Activated naive CD4-positive, alpha-beta T cell treated with anti-CD3 and anti-CD28 coated beads, Interleukin-2, amount 10 ng/mL, durations not matched to agents 7 days and 5 days (primary cell): ENCODE measurements at places on chromosomes 6 and 20.
A peak's percentile ranks its signal among the peaks of the same experiment; 100 is the strongest.

GRCh38 chr6:44113414-44113813, 13.8 kb downstream of the MRPL14 start:
- no peak for DNase-seq

DNA sequence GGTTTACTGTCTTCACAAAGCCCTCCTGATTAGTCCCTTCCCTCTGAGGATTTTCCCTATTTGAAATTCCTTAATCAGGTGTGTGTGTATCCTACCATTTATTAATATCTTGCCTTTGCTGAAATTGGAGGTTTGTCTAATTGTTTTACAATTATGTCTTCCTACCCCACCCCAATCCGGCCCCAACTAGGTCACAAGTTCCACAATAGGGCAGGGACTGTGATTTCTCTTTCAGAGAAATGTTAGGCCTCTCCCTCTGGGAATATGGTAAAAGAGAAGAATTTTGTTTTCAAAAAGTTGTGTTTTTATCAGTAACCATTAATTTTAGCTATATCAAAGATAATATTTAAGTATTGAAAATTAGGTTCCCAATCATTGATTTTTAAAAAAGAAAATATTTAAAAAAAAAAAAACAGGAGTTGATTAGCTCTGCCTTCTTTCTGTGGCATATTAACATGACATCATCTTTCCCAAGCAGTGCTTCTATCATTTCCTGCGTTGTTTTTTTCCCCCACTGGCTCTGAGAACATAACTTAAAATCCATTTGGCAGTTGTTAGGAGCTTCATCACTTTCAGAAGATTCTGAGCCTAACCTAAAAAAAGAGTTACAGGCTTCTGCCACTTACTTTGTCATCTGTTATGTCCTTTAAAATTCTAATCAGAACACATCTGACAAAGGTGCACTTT, 36.1 kb downstream of the BLOC1S5 start:
- no peak for DNase-seq

- DNase-seq = no peak
Observed at GRCh38 chr6:146850238-146850896, 251.6 kb downstream of the ADGB start.

DNA sequence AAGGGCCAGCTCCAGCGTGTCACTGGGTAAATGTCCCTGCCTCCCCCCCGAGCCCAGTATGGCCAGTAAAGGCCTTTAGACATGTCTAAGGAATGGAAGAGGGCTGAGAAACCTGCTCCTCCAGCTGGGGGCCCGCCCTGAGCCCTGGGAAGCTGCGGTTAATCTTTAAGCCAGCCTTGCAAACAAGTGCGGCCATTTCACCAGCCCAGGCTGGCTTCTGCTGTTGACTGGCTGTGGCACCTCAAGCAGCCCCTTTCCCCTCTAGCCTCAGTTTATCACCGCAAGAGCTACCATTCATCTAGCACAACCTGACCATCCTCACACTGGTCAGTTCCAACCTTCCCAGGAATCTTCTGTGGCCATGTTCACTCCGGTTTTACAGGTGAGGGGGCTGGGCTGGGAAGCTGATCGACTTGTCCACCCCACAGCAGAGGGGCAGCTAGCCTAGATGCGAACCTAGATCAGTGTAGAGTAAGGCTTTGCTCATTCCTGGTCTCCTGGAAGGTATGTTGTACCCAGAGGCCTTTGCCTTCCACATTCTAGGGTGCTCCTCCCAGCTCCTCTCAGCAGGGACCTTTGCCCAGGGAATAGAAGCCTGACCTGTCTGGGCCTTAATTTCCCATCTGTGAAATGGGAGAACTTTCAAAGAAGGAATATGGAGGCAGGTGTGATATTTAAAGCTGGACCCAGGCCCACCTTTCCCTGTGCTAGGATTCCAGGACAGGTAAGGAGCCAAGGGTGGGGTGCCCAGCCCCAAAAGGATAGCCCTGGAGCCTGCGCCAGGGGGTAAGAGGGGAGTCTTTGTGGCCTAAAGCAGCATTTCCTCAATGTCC, 1.2 kb upstream of the SRC start:
- no peak for DNase-seq

DNA sequence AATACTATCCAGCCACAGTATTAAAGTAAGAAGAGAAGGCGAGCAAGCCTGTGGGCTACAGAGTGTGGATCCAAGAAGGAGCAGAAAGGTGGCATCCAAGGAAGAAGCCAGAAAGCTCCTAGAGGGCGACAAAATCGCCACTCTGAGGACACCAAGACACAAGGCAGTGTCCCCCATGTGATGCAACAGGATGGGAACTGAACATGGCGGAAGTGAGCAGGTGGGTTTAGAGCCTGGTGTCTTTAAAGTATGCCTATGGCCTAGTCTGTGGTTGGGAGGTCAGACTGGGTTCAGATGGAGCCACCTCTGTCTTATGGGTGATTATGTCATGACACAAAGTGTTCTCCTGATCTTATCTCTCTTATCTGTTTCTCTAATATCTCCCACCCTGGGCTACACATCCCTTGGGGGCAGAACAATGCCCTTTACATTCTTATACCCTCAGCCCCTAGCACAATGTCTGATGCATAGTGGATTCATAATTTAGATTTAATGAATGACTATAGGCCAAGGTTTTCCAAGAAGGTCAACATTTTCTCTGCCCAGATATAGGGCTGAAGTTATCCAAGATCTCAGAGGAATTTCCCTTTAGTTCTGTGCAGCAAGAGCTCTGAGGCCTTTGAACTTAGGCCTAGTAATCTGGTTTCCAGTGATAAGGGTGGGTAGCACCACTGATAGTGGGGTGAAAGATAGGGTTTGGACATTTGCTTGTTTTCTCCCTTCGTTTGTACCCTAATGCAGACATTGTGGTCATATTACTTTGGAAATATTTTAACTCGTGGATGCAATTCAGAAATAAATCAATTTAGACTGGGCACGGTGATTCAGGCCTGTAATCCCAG, 167.3 kb upstream of the AKIRIN2 start:
- no peak for DNase-seq

DNA sequence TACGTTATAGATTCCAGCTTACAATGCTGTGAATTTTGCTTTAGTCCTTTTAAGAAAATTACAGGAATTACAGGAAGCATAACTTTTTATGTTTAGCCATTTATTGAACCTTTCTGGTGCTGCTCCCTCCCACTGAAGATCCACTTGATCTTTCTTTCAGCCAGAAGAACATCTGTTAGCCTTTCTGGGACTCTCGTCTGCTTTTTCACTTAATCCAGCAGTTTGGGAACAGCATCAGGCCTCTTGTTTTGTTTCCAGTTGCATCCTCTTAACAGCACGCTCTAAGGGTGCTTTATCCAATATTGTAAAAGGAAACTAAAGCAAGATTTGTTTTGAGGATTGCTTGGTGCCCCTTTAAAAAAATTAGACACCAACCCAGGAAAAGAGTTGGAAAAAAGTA, 10.3 kb upstream of the CYP24A1 start:
- no peak for DNase-seq

DNA sequence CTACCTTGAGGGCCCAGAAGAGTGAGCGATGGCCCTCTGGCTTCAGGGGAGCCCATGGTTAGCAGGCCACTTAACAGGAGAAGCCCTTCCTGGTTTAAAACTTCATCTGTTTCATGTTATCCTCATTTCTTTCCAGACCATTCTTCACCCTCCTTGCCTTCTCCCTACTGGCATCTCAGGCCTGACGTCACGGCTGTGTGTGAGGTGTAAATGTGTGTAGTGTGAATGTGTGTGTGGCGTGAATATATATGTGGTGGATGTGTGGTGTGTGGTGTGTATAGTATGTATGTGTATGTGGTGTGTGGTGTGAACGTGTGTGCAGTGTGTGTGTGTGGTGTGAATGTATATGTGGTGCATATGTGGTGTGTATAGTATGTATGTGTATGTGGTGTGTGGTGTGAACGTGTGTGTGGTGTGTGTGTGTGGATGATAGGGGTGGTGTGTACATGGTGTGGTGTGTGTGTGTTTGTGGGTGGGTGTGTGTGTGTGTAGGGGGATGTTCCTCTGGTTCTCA, 88.5 kb downstream of the SOD2 start:
- no peak for DNase-seq

DNA sequence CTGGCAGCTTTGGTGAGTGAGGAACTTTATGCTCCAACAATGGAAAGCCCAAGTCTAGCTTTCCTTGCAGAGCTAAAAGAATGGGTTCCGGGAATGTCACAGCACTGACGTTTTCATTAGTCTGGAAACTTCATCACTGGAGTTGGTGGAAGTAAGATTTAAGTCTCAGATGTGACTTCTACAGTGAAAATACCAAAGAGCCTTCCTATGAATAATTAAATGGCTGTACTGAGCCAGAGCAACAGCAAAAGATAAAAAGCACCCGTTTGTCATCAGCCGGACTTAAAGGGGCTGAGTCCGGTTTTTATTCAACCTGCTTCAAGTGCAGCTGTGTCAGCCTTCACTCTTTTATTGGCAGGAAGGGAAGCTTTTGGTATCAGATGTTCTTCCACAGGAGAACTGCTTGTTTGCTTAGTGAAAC, 46.5 kb upstream of the SHLD1 start:
- DNase-seq = no peak

DNA sequence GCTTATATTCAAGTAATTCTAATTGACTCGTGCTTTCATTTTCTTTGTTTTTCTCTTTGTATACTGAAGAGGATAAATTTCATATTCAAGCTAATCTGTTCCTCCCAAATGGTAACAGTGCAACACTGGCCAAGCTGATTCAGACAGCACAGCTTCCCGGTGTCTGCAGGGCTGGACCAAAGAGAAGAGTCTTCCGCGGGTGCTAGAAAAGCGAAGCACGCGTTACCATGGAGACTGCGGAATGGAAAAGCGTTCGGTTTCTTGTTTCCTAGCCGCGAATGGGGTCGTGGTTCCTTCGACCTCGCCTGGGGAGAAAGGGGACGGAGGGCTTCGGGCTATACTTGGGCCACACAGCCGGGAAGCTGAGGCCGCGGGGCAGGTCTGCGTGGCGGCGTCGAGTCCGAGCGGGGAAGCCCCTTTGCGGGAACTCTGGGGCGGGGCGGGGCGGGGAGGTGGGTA, 6.2 kb upstream of the ZNF311 start:
- DNase-seq = peak; percentile 69

DNA sequence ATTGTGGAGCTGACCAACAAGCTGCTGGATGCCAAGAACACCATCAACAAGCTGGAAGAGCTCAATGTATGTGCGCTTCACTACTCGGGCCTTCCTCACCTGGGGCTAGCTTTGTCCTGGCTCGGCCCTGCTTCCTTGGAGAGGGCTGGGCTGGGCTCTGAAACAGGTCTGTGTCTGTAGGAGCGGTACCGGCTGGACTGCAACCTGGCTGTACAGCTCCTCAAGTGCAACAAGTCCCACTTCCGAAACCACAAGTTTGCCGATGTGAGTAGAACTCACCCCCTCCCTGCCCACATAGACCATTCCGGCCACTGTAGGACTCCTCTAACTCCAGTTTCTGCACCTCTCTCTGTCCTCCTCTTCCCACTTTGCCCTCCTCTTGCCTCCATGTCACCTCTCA, 6.7 kb downstream of the LRRC73 start:
- DNase-seq = no peak

DNA sequence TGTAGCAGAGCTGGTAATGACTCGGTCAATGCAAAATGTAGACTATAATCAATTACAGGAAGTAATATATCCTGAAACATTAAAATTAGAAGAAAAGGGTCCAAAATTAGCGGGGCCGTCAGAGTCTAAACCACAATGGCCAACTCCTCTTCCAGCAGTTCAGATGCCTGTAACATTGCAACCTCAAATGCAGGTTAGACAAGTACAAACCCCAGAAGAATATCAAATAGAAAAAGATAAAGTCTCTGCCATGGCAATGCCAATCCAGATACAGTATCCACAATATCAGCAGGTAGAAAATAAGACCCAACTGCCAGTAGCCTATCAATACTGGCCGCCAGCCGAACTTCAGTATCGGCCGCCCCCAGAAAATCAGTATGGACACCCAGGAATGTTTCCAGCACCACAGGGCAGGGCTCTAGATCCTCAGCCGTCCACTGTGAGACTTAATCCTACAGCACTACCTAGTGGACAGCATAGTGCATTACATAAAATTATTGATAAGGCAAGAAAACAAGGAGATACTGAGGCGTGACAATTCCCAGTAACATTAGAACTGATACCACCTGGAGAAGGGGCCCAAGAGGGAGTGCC, 158.4 kb downstream of the GPX5 start:
- no peak for DNase-seq

DNA sequence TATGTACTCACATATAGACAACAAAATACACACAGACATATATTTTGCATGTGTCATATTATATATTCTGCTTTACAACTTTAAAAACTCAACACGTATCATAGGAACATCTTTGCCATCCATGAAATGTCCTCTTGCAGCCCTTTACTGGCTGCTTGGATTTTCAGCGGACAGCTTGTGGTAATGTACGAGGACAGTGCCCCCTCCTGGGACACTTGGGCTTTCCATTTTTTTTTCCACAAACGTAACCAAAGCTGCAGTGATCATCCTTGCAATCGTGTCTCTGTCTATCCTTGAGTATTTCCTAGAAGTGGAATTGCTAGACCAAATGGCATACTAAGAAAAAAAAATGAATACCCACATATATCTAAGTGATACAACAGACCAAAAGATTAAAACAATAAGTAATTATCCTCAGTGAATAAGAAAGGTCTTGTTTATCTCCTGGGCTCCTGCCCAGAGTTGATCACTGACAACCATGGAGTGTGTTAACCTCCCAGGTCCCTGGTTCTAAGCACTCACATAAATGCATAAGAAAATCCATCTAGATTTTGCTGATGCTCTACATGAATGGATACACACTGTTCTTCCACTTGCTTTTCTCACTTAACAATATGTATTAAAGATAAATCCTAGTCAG, 18.1 kb downstream of the BPI start:
- DNase-seq = no peak

DNA sequence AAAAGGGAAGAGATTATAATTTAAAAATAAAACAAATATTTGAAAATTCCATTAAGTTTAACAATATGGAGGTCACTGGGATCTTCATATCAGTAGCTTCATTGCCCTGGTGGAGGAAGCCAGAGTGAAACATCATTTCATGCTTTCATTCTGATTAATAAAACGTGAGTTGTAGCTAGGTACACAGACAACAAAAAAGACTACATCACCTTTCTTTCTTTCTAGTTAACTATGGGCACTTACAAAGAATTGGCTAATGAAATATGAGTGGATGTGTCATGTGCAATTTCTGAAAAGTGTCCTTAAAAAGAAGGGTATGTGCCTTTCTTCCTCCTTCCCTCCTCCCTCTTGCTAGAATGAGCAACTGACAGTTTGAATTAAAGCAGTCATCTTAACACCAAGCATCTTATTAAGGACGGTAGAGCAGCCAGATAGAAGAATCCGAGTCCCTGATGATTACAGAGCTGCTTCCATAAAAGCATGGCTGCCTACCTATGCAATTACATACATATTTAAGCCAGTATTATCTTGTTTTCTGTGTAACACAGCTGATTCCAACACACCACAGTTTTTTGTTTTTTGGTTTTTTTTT, 3.4 kb downstream of the SERAC1 start:
- no peak for DNase-seq
